ENCODE measurements at places on chromosomes 5 and 9.

- no peak for DNase-seq
Measured at GRCh38 chr5:9605041-9605838, 24.9 kb downstream of the TAS2R1 start.

GRCh38 chr9:128439273-128439672 is 16.5 kb upstream of the ODF2 start:
- no peak for DNase-seq

DNA sequence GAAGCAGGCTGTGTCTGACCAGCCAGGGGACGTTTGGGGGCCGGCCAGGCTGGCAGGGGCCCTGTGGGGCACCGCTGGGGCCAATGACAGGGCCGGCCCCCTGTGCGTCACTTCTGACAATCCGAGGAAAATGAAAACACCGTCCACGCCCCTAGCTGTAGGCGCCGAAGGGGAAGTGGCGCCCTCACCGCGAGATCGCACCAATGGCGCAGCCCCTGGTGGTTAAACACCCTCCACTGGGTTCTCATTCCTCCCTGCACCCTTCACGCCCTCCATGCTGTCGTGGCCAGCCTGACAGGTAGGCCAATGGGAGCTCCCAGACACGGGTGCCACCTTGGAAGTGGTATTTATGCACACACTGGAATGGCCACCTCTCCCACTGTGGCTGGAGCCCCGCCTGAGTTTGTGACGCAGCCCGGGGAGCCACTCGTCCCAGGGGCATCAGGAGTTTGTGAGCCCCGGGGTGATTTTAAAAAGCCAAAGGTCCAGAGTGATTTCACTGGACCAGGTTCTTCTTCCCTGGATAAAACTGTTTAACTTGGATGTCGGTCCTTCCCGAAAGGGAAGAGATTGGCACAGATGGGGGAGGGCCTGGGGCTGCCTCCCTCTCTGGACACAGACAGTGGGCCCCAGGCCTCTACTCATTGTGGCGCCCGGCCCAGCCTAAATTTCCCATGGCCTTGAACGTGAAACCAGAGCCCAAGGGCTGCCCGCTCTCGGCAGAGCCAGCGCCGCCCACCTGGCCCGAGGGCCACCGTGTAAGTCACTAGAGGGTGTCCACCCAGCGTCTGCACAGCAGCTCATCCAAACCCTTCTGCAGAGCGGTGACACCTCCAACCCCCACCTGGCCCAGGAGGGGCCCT is 49.7 kb downstream of the NKD2 start:
- no peak for DNase-seq

- DNase-seq: no peak
Measured at GRCh38 chr5:127865273-127865672, 162.1 kb downstream of the CCDC192 start.

GRCh38 chr5:9437741-9438240 is 108.1 kb downstream of the SEMA5A start:
- peak; percentile 69 for DNase-seq

DNA sequence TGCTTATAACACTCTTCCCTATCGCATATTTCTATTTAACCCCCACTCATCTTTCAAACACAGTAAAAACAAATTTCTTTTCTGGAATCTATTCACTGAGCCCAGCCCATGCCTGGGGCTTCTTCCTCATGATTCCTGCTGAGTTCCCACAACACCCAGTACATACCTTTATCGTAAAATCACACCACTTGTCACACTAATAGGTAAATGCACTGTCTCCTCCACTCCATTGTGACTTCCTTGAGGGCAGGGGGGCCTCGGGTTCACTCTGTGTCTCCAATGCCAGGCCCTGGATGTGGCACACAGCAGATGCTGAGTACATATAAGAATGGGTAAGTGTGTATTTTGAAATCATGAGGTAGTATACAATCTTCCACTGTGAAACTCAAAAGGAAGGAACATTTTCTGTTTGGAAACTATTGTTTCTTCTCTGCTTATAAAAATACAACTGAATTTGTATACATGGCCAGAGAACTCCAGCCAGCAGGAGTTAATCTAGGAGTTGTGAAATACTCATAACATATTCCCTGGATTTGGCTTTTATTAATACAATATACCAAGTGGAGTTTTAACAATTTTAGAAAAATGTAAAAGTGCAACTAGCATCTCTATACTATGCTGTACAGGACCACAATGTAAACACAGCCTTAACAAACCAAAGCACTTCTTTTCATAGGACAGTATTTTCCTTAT is 7.2 kb downstream of the PLK2 start:
- DNase-seq: peak; percentile 55

DNA sequence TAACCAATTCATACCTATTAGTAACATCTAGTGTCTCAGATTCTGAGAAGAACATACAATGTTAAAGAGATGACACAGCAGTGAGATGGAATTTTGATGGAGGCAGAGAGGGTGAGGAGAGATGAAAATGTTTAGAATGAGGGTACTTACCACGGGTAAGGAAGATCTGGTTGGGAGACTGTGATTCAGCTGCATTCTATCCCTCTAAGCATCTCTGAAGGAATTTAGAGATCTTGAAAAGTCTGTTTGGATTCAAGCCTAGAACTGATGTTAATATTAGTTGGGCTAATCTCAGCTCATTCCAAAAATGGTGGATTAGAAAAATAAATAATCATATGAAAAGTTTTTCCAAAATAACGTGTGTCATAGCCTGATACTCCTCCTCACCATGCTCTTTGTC is 191.5 kb upstream of the CLINT1 start:
- peak; percentile 5 for DNase-seq

DNA sequence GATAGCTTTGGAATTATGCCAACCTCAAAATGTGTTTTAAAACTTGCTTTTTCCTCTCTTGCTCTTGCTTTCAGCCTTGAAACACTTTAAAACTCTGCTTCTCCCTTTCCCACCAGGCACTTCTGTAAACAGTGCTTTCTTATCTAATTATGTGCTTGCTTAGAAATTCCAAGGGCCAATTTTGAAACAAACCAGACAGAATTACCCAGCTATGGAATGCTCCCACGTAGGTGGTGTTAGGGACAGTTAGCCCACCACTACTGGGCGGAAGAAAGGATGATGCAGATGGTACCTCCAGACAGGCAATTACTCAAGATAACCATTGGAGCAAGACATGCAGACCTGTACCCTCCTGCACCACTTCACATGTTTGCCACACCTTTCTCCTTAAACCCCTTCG is 523.0 kb upstream of the PTPRD start:
- DNase-seq: no peak

Data from choroid plexus epithelial cell (primary cell).